ENCODE measurements at places on chromosomes 12 and 14. TPM values are rescaled to one million over a fixed set of nuclear protein-coding genes. Genes with fewer than 3 reads are reported as not detected.

Gene PLBD1
- total RNA-seq, result 2.3 TPM

Gene RNASE7
- total RNA-seq, result not detected

Gene SRRM4
- under 0.01 TPM for total RNA-seq

Gene TAS2R14
- total RNA-seq, result 4.1 TPM

Gene SLC35E3
- 6.0 TPM for total RNA-seq

Gene BCAT1
- 250 TPM for total RNA-seq

Gene P2RX7
- total RNA-seq, result 3.8 TPM

Measured in smooth muscle cell of trachea (primary cell).